ENCODE measurements at places on chromosomes 2 and 18. TPM values are rescaled to one million over a fixed set of nuclear protein-coding genes. Genes with fewer than 3 reads are reported as not detected.

Gene IRS1
- total RNA-seq = 9.3 TPM

Gene KATNAL2
- 3.3 TPM for total RNA-seq

Gene LRATD1
- total RNA-seq = 8.9 TPM

Gene ASNSD1
- total RNA-seq = 32.5 TPM

Gene INPP5D
- total RNA-seq = 27.3 TPM

Gene RAB6C
- total RNA-seq = not detected

Gene OST4
- total RNA-seq = 147 TPM

Gene RAD51AP2
- total RNA-seq = not detected

Gene ZSWIM2
- not detected for total RNA-seq

Gene ANKRD62
- not detected for total RNA-seq

DNA sequence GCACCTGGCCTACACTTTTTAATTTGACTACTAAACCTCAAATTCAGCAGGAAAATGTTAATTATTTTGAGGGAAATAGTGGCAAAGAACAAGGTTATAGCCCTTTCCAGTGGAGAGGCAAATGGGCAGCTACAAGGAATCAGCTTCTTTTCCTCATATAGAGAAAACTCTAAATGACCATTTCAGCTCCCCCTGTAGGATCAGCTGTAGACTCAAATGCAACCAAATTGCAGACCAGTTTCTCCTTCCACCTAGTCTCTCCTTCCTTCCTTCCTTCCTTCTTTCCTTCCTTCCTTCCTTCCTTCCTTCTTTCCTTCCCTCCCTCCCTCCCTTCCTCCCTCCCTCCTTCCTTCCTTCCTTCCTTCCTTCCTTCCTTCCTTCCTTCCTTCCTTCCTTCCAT, 158.2 kb downstream of the ZEB2 start:
- DNase-seq = no peak

DNA sequence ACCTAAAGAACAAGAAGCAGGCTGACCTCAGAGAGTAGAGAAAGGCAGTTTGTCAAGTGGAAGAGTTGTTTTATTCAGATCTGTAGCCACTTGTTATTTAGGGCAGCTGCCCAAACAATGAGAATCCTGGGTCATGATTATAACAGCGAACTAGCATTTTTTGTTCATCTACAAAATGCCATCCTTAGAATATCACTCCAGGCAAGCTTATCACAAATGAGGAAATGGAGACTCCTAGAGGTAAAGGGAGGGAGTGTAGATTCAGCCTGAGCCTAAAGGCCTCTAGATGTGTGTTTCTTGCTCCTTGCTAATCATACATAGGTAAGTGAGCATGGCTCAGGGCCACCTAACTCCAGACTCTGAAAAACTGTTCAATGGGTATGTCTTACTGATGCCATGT, 126.1 kb downstream of the HNMT start:
- no peak for DNase-seq

DNA sequence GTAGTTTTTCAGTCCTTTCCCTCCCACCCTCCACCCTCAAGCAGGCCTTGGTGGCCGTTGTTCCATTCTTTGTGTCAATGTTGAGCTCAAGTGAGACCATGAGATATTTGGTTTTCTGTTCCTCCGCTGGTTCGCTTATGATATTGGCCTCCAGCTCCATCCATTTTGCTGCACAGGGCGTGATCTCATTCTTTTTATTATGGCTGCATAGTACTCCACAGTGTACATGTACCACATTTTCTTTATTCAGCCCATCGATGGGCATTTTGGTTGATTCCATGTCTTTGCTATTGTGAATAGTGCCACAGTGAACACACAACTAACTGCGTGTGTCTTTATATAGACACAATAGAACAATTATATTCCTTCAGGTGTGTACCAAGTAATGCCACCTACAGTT, 14.1 kb downstream of the AGAP1 start:
- no peak for DNase-seq

DNA sequence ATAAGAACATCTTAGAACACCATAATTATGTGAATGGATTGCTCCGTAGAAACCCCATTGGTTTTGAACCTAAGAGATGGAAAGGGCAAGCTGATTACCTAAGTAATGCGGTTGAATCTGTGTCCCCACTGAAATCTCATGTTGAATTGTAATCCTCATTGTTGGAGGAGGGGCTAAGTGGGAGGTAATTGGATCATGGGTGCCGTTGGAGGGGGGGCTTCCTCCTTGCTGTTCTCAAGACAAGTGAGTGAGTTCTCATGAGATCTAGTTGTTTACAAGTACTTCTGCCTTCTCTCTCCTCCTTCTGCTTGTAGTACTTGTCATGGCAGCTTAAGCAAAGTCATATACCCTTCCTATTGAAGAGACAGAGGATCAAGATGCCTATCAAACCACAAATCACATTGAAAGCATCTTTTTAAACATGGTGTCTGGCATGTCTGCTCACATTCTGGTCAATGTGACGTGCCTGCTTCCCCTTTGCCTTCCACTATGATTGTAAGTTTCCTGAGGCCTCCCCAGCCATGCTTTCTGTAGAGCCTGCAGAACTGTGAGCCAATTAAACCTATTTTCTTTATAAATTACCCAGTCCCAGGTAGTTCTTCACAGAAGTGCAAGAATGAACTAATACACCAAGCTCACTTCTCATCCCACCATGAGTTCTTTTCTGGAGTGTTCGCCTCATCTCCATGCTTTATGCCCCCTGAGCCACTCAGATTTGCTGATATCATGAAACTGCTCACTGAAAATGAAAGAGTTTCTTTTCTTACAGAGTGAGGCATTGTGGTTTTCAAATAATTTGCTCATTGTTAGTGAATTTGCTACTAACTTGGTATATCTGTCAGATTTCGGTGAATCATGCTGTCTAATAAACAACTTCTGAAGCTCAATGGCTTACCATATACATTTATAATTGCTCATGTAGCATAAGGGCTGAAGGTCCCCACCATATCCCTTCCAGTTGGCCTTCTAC, 23.6 kb downstream of the KCNE4 start:
- no peak for DNase-seq

GRCh38 chr2:19363474-19363778, 5.0 kb upstream of the OSR1 start:
- peak; percentile 71 for DNase-seq

DNA sequence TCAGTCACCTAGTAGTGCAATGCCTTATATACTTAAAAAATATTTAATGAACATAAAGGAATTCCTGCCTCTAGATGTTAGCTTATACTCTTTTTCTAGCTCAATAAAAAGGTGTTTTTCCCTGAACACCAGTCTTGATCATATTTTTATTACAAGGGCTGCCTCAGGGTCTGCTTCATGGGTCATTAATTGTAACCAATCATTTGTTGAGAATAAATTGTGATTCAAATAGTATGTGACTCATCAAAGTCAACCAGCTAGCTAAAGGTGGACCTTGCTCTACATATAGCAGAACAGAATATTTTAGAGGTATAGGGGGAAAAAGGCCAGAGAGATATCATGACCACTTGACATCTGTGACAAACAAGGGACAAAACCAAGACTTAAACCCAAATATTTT, 114.0 kb downstream of the PIK3C3 start:
- no peak for DNase-seq

DNA sequence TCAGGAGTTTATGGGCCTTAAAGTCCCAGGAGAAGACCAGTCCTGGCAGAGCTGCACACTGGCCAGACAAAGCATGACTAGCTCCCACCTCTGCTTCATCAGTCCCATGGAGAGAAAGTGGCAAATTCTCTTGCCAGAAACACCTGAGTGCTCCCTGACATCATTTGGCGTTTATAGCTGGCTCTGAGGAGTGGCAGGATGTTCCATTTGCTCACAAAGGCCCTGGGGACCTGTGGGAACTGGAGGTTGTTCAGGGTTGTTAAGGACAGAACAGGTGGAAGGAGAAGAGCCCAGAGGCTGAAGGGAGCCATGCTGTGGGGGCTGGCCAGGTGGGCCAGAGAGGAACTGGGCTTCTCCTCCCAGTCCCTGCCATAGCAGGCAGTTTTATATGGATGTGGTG, 56.1 kb downstream of the RPL37A start:
- no peak for DNase-seq

DNA sequence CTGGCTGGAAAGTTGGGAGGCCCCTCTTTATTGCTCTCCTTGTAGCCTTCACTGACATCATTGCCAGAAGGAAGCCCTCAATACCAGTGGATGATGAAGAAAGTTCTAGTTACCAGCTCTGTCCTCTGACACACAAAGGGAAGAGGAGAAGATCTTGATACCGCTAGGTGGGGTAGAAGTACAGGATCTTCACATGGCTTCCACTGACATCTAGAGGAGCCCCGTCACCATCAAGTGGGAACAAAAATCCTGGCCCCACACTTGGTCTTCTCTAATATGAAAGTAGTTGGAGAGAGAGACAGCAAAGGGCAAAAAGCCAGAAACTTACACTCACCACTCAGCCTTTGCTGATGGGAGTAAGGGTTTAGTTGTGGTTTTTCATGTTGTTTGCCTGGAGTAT, 12.4 kb downstream of the XIRP2 start:
- DNase-seq = no peak

DNA sequence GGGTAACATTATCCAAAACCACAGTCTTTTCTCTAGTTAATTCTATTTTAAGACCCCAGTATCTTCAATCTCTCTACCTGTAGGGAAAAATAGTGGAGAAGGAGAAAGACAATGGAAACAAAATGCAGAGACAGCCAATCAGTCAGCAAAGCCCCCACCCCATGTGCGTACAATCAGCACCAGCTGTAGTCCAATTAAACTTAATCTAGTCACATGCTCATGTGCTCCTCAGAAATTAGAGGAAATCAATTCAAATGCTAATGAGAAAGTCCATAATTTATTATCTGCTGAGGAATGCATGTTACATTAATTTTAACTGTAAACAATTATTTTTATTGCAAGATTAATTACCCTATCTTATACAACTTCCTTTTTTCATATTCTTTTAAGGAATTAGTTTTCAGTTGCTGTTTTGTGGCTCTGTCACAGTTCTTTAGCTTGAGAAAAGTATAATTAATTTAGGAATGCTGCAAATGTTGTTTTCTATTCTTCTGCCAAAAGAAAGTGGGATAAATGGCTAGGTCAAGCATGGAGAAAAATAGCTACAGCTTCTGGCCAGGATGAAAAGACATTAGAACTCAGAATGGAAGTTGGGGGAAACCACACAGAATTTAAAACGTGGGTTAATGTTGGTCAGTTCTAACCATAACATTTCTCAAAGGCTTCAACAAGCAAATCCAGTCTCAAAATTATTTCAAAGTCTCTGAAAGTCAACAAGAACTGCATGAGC, 232.4 kb upstream of the HNRNPA3 start:
- no peak for DNase-seq

DNA sequence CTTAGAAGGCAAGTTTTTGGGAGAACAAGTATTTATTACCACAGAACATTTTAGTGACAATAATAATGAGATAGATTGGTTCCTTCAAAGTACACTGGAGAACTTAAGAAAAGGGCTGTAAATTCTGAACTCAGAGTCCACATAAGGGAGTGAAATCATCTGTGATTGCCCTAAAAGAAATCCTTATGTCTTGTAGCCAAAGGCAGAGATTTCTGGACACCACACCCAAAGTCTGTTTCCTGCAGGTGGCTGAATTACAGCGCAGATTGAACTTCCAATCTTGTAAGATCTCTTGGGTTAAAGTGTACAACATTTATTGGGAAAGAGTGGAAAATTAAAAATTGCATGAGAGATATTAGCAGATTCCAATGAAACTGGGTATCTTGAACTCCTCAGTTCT, 143.8 kb downstream of the TAF4B start:
- DNase-seq = no peak

- no peak for DNase-seq
These were observed 103.4 kb downstream of the DYSF start for GRCh38 chr2:71556692-71557250.

GRCh38 chr2:119157850-119158511, 570 bp downstream of the C1QL2 start:
- DNase-seq = no peak

- DNase-seq = no peak
These were observed 15.1 kb downstream of the SPTBN1 start for GRCh38 chr2:54471221-54471711.

DNA sequence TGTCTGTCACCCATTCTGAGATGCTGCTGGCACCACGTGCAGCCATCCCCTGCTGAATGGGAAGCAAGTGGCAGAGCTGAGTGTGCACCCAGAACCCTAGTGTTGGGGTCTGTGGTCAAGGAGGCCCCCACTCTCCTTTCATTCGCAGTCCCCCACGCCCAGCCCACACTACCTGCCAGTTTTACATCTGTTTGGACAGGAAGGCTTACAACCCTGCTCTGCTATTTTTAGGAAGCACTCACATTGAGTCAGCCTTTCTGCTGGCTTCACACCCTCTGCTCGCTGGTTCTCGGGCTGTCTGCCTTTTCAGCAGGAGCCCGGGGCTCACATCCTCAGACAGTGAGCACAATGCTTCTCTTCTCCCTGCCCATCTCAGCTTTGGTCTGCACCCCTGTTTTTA, 10.7 kb upstream of the ADCY3 start:
- DNase-seq = no peak

DNA sequence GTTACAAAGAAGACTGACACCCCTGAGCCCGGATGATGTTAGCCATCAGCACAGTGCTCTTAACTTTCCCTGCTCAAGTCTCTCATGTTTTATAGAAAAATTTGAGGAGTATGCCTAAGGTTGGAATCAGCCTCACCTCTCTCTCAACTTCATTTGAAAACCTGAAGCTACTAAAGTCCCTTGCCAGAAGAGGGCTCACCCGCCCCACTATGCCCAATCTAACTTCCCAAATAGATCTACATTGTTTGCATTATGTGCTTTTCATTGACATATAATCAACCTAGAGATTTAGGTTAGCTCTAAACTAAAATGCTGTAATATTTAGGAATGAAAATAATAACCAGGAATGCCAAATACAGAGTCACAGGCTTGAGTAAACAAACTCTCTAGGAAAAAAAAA, 305.4 kb downstream of the NCKAP5 start:
- DNase-seq = no peak

DNA sequence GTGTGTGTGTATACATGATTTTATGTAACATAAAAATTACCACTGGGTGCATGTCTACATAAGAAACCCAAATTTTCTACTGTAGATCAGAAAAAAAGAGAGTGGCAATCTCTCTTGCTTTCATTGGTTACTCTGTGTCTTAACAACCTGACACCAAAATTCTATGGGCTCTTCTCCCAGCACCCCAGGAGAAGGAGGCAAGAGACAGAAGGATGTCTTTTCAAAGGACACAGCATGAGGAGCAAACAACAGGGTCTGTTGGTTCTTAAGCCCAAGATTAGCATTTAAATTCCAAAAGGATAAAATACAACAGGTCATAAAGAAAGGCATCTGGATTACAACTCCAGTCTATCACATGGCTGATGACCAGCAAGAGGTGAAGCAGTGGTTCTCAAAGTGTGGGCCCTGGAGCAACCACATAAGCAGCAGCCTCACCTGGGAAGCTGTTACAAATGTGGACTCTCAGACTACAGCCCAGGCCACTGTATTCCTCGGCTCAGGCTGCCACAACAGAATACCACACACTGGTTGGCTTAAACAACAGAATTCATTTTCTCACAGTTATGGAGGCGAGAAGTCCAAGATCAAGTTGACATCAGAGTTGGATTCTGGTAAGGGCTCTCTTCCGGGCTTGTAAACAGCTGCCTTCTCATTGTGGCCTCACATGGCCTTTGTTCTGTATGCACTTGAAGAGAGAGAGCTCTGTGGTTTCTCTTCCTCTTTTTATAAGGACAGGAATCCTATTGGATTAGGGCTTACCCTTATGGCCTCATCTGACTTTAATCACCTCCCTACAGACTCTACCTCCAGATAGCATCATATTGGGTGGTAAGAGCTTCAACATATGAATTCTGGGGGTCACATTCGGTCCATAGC, 79.8 kb upstream of the RNF152 start:
- DNase-seq = peak; percentile 32

Measured in upper lobe of left lung (tissue), 6 donors.